Skin of body (tissue), 3 donors: ENCODE measurements at places on chromosomes 5 and 9. TPM values are rescaled to one million over a fixed set of nuclear protein-coding genes. Genes with fewer than 3 reads are reported as not detected.

- no peak for DNase-seq
These were observed 151.2 kb downstream of the ZDHHC21 start for GRCh38 chr9:14542071-14542470.

- peak; percentile 77 for DNase-seq
These were observed 115.7 kb downstream of the PAPPA start for GRCh38 chr9:116269250-116269649.

GRCh38 chr5:138974227-138975063 is 99.3 kb upstream of the LRRTM2 start:
- peak; percentile 75 for DNase-seq

DNA sequence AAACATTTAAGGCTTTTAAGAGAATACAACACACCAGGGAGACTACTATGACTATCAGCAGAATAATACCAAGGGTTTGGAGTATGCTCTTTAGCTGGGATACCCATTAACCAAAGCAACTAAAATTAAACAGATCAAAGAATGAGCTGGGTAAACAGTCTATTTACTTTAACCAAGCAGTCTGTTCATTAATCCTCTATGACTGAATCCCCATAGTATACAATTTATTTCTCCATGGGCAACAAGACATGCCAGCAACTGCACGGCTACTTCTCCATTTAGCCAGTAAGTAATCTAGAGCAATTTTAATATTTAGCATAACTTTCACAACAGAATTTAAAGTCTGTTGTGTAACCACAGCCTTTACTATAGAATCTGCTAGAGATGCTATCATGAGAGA is 77.6 kb downstream of the CDO1 start:
- DNase-seq = no peak

- DNase-seq = peak; percentile 19
These were observed 113.4 kb downstream of the FBN2 start for GRCh38 chr5:128424646-128425045.

- DNase-seq = peak; percentile 24
These were observed 58.0 kb upstream of the FBN2 start for GRCh38 chr5:128596071-128596470.

- DNase-seq = no peak
These were observed 47.1 kb downstream of the SH3RF2 start for GRCh38 chr5:145983446-145983845.

- DNase-seq = no peak
These were observed 13.7 kb downstream of the FOXD1 start for GRCh38 chr5:73434907-73435306.

GRCh38 chr5:124373883-124374282 is 372.6 kb downstream of the ZNF608 start:
- peak; percentile 80 for DNase-seq

- DNase-seq = no peak
These were observed 195.9 kb downstream of the ARHGAP26 start for GRCh38 chr5:142966121-142966420.

DNA sequence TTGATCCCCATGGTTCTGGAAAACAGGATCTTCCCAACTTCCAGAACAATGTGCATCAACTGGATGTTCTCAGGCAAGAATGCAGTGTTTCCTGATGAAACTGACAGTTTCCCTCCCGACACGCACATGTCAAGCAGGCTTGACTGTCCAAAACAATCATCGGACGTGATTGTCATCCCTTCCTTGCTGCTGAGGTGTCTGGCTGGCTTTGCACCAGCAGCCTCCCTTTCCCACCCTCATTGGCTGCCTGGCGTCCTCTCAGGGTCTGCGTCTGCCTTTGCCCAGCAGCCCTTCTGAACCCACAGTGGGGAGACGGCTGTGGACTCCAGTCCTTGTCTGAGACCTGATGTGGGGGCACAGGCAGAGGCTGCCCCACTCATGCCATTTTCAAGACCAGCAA is 110.8 kb downstream of the MARCHF3 start:
- DNase-seq = no peak

- DNase-seq = peak; percentile 23
These were observed 2.2 kb downstream of the ST6GALNAC6 start for GRCh38 chr9:127897193-127897692.

DNA sequence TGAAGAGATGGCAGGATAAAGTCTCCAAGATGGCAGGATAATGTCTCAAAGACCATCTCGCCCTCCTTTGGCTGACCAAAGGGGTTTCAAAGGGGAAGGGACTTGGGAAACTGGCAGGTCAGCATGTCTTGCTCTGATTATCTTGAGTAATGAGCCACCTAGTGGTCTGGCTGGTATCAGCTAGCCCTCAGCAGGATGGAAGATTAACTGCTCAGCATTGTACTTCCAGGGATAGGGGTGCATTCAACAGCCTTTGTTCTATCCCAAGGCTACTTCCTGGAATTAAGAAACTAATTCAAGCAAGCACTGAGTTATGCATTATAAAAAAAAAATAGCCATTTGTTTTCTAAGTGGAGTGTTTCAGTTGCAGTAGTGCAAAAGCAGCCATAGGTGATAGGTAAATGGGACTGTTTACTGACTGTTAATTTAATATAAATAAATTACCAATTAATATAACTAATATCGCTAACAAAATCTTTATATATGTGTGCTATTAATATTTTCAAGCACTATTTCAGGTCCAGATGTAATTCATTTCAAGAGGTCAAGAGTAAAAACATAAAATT is 555.5 kb downstream of the CDH9 start:
- no peak for DNase-seq

DNA sequence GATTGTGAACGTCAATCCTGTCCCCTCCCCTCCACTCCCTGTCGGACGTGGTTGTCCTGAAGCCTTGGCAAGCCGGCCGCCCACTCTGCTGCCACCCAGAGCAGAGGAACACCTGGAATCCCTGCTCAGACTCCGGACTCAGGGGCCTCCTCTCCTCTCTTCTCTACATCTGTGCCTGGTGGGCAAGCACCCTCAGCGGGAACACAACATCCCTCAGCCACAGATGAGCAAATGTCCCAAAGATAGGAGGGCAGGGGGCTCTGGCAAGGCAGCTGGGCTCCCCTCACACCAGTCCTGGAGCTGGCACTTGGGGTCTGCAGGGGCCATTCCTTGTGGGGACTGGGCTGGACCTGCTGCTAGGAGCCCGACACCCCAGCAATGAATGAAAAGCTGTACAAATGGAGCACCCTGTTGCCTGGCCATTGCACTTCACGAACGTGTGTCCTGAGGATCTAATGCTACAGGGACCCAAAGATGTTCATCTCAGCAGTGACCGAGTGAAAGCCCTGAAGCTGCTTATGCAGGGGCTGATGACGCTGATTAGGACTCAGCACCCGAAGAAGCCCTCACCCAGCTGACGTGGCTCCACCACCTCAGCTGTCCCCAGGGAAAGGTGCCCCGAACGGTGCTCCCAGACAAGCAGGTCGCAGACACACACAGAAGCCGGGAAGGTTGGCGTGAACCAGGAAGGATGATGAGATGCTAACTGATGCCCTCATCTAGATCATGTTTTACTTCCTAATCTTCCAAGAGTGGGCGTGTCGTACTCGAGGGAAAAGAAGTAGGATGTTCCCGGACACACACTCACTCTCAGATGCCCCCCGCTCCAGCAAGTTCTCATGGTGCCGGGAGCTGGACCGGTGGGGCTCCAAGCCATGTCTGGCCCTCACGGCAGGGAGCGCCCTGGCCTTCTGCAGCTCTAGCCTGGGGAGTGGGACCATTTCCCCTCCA is 177.0 kb upstream of the PPP1R26 start:
- DNase-seq = no peak

- no peak for DNase-seq
These were observed 633 bp upstream of the PPP1R26 start for GRCh38 chr9:135478829-135479468.

DNA sequence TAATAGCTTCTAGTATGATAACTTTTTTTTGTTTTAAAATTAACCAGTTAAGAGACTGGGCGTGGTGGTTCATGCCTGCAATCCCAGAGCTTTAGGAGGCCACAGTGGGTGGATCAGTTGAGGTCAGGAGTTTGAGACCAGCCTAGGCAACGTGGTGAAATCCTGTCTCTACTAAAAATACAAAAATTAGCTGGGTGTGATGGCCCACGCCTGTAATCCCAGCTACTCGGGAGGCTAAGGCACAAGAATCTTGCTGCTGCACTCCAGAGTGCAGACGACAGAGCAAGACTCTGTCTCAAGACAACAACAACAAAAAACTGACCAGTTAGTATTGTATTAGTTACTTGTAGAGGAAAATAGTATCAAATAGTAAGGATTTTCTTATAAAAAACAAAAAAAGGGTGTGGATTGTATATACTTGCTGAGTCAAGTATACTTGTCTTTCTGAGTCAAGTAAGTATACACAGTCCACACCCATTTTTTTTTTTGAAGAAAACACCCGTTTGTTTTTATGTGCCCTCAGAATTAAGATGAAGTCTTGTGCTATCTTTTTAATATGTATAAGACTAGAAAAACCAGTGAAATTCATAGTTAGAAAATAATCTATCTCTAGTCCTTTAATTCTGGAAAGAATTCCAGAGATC is 25.3 kb downstream of the UBAP1 start:
- DNase-seq = no peak

GRCh38 chr5:36369219-36369690 is 67.6 kb upstream of the RANBP3L start:
- no peak for DNase-seq

DNA sequence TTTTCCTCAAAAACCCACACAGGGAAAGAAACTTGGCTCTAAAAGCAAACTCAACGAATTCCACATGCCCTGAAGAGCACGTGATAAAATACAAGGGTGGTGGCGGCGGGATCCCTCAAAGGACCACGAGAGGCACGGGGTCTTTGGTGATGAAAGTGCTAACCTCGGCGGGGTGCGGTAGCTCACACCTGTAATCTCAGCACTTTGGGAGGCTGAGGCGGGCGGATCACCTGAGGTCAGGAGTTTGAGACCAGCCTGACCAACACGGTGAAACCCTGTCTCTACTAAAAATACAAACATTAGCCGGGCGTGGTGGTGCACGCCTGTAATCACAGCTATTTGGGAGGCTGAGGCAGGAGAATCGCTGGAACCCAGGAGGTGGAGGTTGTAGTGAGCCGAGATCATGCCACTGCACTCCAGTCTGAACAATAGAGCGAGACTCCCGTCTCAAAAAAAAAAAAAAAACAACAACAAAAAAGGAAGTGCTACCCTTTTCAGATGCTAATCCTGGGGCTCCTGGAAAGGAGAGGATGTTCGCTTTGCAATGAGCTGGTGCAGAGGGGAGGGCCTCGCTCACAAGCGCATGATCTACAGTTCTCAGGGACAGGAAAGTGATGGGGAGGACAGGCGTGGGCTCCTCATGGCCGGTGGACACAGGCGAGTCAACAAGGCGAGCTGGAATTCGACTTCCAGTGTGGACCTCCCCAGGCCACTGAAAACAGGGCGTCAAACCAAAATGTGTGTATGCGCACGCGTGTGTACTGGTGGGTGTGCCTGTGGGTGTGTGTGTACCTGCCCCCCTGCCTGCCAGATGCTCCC is 54.1 kb downstream of the USP20 start:
- DNase-seq = no peak

DNA sequence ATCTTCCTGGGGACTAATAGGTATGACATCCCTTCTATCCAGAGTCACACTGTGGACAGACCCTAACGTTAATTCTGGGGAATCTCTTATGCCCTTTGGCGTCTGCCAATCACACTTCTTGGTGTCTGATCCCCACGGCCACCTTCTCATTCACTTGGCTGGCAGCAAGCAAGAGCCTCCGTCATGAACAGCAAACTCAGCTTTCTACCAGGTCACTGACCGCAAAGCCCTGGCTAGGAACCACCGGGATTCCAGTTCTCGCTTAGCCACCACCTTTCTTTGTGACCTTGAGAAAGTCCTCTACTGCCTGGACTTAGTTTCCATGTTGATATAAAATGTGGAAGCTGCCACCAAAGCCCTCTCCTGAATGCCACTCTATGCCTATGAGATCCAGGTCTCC is 67.7 kb upstream of the FCN1 start:
- DNase-seq = no peak

DNA sequence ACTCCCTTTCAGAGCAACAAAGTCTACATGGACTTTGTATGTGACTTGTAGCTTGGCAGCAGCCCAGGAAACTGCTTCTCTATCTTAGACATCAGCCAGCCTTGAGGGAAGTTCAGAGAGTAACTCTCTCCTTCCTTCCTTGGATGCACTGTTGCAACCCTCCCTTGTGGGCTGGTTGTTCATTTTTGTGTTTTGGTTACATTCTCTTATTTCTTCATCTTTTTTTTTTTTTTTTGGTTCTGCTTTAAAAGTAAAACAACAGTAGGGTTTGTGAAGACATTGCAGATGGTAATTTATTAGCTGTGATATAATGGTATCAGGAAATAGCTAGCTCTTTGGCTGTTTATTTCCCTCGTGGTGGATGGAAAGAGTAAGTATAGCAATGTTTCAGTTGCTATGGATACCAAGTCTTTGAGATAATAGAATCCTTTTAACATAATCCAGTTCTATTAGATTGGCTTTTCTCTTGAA is 97.9 kb upstream of the MAMDC2 start:
- DNase-seq = peak; percentile 22

GRCh38 chr9:82184524-82184923 is 196.0 kb downstream of the SPATA31D1 start:
- no peak for DNase-seq

DNA sequence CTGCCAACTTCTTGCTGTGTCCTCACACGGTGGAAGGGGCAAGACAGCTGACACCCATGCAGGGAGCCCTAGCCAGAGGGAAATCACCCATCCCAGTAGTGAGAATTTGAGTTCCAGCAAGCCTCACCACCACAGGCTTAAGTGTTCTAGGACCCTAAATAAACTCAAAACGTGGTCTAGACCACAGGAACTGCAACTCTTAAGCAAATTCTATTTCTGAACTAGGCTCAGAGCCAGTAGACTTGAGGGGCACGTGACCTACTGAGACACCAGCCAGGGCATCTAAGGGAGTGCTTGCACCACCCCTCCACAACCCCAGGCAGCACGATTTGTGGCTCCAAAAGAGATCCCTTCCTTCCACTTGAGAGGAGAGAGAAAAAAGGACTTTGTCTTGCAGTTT is 96.0 kb upstream of the PHF24 start:
- DNase-seq = no peak

DNA sequence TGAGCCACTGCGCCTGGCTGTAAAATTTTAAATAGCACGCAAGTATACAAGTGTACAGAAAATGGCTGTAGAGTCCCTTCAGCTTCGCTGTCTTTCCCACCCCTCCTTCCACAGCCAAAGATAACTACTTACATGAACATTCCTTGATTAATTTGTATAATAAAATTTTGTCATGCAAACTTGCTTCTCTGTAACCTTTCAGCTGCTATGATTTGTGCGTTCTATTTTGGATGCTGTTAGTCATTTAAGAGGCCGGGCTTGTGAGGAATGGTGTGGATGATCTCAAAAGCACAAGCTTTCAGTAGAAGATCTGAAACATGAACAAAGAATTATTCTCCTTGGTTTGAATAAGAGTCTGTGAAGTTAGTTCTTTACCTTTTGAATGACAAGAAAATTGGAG is 115.0 kb upstream of the TLE1 start:
- DNase-seq = no peak

The PAPPA gene
- total RNA-seq = 4.4 TPM

The SAXO1 gene
- total RNA-seq = 0.10 TPM

The DMRT3 gene
- total RNA-seq = not detected

The ACOT12 gene
- 0.10 TPM for total RNA-seq

The NMUR2 gene
- total RNA-seq = 0.10 TPM

The LCN6 gene
- total RNA-seq = not detected

The PCDHA4 gene
- total RNA-seq = 0.30 TPM

The NUTM2G gene
- not detected for total RNA-seq

The TRPM3 gene
- total RNA-seq = 2.3 TPM

The CA9 gene
- total RNA-seq = 2.2 TPM

The CRAT gene
- 28.7 TPM for total RNA-seq

The LHX6 gene
- 0.99 TPM for total RNA-seq

The FCN1 gene
- 18.5 TPM for total RNA-seq

The CTNND2 gene
- total RNA-seq = 1.4 TPM

The BARHL1 gene
- total RNA-seq = not detected

The COL23A1 gene
- total RNA-seq = 4.6 TPM

The LEAP2 gene
- total RNA-seq = 0.79 TPM

The CDC20B gene
- total RNA-seq = not detected
